ENCODE measurements at places on chromosomes 4 and X.

DNA sequence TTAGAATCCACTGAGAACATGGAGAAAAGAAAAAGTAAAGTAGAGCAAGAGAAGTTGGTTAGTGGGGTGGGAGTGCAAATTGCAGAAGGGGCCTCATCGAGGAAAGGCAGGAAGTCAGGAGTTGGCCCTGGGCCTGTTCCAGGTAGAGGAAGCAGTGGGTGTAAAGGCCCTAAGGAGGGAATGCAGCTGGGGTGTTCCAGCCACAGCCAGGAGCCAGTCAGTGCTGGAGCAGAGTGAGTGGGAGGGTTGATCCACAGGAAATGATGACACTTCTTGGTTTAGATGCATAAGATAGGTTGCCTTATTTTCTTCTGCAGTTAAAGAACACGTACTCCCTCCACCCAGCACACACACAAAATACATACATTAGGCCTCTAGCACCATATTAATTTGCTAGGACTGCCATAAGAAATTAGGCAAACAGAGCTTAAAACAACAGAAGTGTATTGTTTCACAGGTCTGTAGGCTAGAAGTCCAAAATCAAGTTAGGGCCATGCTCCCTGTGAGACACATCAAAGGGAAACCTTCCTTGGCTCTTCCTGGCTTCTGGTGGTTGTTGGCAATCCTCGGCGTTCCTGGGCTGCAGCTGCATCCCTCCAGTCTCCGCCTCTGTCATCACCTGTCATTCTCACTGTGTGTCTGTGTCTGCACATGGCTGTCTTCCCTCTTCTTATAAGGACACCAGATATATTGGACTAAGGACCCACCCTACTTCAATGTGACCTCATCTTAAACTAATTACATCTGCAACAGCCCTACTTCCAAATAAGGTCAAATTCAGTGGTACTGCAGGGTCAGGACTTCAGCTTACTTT lies 205.9 kb downstream of the AASDH start:
- no peak for DNase-seq

- DNase-seq, result no peak
These were observed 49.4 kb upstream of the FAT1 start for GRCh38 chr4:186772936-186773487.

DNA sequence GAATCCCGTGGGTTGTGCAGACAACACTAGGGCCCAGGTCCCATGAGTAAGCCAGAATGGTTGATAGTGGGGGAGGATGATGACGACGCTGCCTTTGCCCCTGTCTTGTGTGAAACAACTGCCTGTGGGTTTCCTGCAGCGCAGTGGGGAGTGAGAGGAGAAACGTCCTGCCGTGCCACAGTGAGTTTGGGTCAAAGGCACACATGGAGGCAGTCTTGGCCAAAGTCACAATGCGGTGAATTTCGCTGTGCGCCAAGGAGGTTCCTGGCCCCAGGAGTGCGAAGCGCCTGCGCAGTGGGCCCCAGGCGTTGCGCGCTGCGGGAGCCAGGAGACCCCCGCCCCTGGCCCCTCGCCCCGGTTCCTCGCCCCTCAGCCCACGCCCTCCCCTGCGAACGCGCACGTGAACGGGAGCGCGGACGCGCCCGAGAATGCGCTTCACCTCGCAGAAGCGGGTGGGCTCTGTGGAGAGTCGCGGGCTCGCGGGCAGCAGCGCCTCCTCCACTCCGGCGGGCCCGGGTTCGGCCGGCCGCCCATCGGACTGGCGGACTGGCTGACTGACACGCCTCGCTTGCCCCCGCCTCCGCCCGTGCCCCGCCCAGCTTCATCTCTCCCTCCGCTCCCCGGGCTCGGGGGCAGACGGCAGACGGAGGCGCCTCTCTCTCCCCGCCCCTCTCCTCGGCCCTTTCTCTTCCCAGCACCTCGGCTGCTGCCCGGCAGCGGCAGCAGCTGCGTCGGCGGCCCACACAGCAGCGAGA lies at the start of gene NUDT10:
NUDT10 (plus strand) TSS at position 635 of the 755 bp plus-strand sequence. CDS start 144 bp downstream, outside the sequence.
- DNase-seq, result no peak

GRCh38 chr4:76377911-76378310 lies 43.0 kb downstream of the CCDC158 start:
- no peak for DNase-seq

- DNase-seq, result no peak
These were observed 57.3 kb upstream of the FGF16 start for GRCh38 chrX:77389891-77390290.

- DNase-seq, result no peak
These were observed 66.0 kb downstream of the APBB2 start for GRCh38 chr4:41148292-41148691.

All from LNCaP clone FGC (cell line).